ENCODE measurements at places on chromosomes 1 and 21.

- no peak for DNase-seq
These were observed 876 bp upstream of the CHML start for GRCh38 chr1:241640867-241641622.

DNA sequence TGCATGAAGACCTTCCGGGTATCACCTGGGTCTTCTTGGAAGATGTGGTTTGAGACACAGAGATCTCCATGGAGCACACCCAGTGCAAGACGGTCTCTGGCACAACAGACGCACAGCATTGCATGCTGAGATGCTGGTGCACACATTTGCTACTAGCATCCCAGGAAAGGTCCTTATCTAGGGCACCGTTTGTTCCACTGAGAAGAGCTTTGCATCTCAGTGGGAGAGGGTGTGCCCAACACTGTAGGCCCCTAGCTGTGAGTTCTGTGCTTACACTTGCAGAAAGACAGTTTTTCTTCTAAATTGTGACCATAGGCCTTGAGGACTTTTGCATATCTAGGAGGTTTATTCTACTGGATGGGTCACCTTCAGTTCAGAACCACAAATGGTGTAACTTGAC, 554.1 kb downstream of the MATN1 start:
- no peak for DNase-seq

- peak; percentile 77 for DNase-seq
These were observed 12.8 kb upstream of the CLSTN1 start for GRCh38 chr1:9836632-9836960.

DNA sequence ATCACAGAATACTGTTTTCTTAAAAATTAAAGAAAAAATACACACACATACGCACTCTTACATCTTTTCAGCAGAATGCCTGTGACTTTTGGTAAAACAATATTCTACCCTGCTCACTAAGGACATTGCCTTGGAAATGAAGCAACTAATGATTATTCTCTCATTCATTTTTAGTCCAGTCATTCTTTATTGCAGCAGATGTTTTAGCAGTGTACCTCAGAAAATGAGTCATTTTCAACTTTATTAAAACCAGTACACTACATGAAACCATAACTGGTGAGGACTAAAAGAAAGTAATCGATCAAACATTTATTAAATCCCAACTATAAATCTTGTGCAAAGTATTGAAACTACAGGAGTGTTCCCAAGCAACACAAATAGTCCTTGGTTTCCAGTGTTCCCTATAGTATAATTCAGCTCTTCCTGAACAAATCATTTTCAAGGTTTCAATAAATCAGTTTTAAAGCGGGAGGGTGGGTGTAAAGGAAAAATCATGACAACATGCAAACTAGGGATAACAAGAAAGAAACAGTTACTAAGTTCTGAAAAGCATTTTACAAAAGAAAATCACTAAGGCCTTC, 114.2 kb downstream of the ADGRL4 start:
- DNase-seq: no peak

DNA sequence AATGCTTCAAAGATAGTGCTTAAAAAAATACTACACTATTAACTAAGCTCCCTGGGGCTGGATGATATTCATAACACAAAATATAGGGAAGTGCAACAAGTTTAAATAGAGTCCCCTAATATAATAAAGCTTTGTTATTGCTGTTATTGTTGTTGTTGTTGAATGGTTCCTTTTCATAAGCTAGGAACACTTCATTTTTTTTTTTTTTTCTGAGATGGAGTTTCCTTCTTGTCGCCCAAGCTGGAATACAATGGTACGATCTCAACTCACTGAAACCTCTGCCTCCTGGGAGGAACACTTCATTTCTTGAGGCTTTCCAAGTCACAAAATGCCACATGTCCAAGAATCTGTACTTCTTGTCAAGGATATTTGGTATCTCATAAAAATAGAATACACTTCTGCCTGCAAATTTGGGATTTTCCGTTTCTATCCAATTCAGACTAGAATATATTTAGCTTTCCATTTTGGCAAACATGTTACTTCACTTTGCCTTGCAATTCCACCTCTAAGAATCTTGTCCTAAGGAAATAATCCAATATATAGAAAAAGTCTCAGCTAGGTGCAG, 21.1 kb downstream of the WDR47 start:
- no peak for DNase-seq

- DNase-seq: no peak
These were observed 15.9 kb downstream of the DUSP10 start for GRCh38 chr1:221725735-221726672.

GRCh38 chr1:71001624-71002023, 46.0 kb downstream of the PTGER3 start:
- no peak for DNase-seq

GRCh38 chr1:165375623-165376022, 19.1 kb upstream of the LMX1A start:
- no peak for DNase-seq

DNA sequence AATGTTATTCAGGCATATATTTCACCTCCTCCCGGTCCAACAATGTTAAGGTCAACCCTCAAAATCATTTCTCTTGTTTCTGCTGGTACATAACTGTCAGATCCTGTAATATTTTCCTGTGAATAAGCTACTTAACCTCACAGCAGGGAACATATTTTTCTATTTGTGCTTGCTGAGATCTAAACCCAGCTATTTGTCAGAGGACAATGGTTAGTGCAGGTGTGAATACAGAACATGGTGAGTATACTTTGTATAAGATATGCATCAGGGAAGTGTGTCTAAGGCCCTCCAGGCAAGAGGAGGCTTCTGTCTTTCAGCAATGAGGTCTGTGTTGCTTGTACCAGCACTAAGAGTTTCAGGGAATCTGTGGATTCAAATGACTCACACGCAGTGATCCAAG, 970.6 kb downstream of the NCAM2 start:
- no peak for DNase-seq

DNA sequence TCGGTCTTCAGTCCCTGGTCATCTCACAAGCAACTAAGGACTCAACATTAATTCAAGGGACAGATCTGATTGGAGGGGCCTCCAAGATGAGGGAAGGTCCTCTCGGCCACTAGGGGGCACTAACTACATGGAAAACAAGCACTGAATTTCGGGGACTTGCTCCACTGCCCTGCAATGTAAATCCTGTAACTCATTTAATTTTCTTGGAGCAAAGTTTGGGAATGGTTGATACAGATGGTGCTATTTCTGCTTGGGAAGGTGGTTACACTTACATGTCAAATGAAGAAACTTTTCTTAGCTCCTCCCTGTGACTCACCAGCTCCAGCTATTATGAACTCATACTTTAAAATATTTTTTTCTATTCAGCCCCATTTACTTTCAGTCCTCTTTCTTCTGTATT, 97.4 kb upstream of the KCNJ15 start:
- DNase-seq: peak; percentile 24

GRCh38 chr21:31592963-31593560, 66.4 kb upstream of the SOD1 start:
- no peak for DNase-seq

- DNase-seq: no peak
These were observed 58.5 kb downstream of the LPAR3 start for GRCh38 chr1:84834419-84835064.

GRCh38 chr1:153001382-153001781, at the start of gene SPRR3:
Gene SPRR3 (plus strand): TSS chr1:153001749. CDS start chr1:153003021, 1,272 bp downstream.
- DNase-seq: no peak

- no peak for DNase-seq
These were observed 4.9 kb downstream of the SKI start for GRCh38 chr1:2232916-2233438.

DNA sequence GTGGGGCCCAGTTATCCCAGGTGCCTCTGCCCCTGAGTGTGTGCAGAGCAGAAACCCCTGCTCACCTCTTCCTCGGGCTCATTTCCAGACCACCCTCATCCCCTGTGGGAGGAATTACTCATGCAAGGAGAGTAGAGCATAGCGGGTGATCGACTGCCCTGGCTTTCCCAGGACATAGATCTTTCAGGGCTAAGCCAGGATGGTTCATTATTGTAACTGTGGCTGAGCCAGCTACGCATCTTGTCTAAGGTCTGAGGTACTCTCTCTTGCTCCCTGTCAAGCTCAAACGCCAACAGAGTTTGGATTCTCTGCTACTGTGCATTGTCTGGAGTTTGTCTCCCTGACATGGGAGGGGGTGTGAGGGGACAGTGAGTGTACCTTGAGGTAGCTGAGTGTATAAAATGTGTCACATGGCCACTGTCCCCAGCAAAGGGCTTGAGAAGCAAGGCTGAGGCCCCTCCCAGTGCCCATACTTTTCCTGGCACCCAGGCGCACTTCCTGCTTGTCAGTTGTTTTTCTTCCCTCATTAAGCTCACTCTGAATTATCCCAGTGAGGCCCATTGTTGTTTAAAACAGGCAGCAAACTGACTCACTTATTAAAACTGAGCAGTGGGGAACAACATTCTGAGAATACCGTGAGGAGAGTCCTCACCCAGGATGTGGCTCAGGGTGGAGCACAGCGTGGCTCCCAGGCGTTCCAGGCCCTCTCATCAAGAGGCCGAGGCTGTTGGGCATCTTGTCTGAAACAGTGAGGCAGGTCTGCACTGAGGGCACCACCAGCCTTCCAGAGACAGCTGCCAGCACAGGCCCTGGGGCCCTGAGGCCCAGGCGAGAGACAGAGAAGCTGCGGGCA, 92.9 kb downstream of the LAMC2 start:
- no peak for DNase-seq

- no peak for DNase-seq
These were observed 7.8 kb downstream of the CASZ1 start for GRCh38 chr1:10788592-10789006.

DNA sequence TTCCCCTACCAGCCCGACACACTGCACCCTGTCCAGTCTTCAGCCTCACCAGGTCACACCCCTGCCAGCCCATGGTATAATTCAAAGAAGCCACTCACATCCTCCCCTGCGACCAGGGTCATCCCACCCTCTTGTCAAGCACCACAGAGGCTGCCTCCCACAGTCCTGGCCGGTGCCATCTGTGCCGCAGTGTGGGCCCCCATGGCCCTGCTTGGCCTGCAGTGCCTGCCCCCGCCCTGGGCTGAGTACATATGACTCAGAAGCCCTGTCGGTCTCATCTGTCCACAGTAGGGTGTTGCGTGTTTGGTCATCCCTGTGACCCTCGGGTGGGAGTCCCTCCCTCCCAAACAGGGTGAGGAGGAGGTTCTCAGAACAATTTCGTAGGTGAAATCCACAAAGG, 190.8 kb upstream of the AJAP1 start:
- no peak for DNase-seq

- no peak for DNase-seq
These were observed 118.3 kb upstream of the FGGY start for GRCh38 chr1:59178339-59179187.

GRCh38 chr1:221573756-221574155, 168.1 kb downstream of the DUSP10 start:
- DNase-seq: no peak

DNA sequence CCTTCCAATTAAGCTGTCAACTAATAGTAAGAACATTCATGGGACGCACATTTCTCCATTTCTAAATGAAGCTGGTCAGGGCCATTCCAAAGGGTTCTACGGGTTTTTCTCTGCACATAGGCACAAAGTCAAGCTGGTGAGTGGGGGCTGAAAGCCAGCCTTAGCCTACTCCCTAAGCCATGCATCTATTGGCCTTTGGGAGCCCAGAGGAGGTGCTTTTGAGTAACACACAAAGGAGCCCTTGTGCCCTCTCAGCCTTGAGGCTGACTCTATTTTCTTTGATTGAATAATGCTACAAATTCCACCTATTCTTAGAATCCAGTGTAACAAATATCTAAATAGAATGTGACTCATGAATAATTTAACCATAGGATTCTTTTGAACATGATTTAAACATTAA, 73.6 kb downstream of the RGS13 start:
- DNase-seq: no peak

GRCh38 chr1:230781594-230781993, 34.4 kb downstream of the CAPN9 start:
- no peak for DNase-seq

GRCh38 chr21:31586118-31586517, 73.4 kb upstream of the SOD1 start:
- no peak for DNase-seq

DNA sequence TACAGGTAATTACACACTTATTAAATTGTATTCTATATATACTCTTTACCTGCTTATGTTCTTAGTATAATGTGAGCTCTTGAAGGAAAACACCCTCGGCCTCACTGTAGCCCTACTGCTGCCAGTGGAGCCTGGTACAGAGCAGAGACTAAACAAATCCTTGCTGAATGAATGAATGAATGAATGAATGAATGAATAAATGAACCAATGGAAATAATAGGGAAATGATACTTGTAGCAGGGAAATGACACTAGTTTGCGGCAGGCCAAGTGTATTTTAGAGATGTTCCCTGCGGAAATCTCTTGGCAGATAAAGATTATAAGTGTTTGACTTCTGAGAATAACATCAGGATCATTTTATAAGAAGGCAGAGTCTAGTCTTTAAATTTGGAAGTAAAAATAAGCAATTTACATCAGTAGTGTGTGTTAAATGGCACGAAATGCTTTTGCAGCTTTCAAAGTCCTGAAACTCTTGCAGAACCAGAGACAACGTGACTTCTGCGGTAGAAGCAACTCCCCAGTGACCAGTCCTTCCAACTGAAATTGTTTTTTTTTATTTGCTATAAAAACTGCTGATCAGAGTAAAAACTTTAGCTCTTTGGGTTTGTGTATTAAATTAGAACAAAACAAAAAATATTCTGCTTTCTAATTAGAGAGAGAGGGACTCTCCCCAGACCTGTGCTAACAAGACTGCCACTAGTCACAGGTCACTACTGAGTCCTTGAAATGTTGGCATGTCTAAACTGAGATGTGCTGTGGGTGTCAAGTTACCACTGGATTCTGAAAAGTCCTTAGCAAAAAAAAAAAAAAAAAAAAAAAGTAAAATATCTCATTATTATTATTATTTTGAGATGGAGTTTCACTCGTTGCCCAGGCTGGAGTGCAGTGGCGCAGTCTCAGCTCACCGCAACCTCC, 199.3 kb upstream of the MAP1LC3C start:
- no peak for DNase-seq

DNA sequence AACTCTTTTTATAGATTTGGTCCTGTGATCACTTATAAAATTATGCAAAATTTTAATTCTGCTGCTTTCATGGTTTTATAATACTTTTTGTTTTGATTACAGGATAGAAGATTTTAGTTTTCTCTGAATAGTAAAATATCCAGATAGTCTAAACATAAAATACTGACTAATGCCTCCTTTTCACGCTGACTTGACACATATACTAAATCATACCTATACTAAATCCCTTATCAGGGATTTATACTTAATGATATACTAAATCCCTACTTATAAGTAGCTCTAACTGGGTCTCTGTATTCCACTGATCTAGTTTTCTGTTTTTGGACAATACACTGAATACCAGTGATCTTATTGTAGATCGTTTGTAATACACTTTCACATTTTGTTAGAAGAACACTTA, 128.0 kb downstream of the USP25 start:
- DNase-seq: no peak

- no peak for DNase-seq
These were observed 11.4 kb downstream of the SEMA6C start for GRCh38 chr1:151134991-151135390.

Measured in NCI-H510A (cell line).